Stimulated activated CD4-positive, alpha-beta T cell treated with anti-CD3 and anti-CD28 coated beads, TNF-alpha, amount 100 ng/mL, for 1 hour (primary cell): ENCODE measurements at places on chromosomes 12 and 14.

GRCh38 chr12:132021031-132021871, 71.5 kb downstream of the EP400 start:
- no peak for DNase-seq

DNA sequence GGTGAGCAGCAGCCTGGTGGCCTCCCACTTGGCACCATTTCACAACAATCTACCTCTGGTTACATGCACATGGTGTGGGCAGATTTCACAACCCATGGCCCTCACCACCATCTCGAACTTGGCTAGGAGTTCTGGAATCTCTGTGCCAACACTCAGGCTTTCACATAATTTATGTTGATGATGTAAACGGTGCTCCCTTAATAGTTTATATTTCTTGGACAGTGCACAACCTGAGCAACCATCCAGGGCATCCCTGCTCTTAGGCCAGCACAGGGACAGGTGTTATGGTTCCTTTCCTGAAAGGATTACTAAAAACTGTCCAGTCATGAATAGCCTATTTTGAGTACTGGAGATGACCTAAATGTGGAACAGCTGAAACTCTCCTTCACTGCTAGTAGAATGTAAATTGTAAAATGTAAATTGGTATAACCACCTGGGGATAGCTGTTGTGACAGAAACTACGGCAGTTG, 28.6 kb downstream of the ABCB9 start:
- DNase-seq, result no peak

- DNase-seq, result no peak
These were observed 172.7 kb upstream of the PARP11 start for GRCh38 chr12:4045786-4046494.

- no peak for DNase-seq
These were observed 72.5 kb upstream of the PARP11 start for GRCh38 chr12:3945671-3946070.

GRCh38 chr12:89122852-89123251, 229.4 kb downstream of the DUSP6 start:
- DNase-seq, result no peak

DNA sequence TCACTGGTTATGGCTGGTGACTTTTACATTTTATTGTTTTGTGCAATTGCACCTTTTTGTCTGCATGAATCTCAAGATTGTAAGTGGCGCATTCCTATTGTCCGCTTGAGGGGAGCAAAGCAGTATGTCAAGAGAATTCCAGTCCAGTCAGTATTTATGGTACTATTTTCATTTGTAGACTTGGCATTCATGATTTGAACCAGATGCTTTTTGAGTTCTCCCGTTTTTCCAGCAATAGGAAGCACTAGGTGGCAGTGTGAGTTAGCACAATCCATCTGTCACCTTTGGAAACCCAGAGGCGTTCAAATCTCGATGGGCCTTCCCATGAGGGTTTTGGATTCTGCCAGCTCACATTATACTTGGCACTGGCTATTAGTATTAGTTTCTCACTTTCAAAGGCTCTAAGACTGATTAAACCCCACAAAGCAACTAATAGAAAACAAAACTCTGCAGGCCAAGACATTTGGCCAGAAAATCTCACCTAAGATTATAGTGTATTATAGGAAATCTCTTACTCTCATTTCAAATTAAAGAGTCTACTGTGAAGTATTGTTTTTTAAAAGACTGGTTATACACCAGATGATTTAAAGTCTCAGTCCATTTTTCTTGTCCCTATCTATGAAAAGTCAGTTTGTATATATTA, 2.2 kb downstream of the DACT1 start:
- DNase-seq, result no peak

- no peak for DNase-seq
These were observed 107.9 kb downstream of the MYRFL start for GRCh38 chr12:69932676-69933552.

DNA sequence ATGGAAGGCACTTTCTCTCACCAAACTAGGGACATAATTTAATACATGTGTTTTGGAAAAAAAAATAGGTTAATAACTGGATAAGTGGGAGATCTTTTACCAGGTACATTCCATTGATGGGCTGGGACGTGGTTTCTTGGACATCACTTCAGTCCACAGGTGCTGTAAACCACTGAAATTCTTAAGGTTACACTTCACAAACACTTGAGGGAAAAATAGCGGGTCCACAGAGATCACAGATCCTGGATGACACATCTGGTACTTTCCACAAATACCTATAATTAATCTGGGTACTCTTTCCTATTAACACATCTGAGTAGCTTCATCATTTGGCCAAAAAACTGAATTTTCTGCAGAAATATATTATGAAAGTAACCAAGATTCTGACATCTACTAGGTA, 85.0 kb downstream of the POLR3B start:
- no peak for DNase-seq

GRCh38 chr14:81396113-81396512, 4.0 kb downstream of the STON2 start:
- no peak for DNase-seq

GRCh38 chr12:4486980-4487379, 41.4 kb upstream of the FGF6 start:
- no peak for DNase-seq

DNA sequence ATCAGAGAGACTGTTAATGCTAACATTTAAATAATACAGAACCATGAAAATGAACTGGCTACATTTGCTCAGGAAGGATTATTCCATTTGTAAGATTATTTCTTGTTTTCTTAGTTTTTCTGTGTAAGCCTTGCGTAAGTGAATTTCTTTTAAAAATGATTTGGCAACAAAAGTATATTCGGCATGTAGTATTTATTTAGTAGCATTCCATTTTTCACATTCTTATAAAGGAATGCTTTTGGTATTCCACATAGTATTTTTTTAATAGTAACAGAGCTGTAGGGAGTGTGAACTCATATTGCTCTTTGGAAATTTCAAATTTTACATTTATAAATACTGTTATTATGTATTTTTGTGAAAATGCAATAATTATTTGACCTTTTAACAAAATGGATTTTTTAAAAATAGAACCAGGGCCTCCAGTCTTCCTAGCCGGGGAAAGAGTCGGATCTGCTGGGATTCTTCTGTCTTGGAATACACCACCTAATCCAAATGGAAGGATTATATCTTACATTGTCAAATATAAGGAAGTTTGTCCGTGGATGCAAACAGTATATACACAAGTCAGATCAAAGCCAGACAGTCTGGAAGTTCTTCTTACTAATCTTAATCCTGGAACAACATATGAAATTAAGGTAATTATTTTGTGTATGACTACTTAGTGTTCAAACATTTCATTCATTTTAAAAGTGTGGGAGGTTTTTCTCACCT, 1.2 kb downstream of the PTPRQ start:
- DNase-seq, result no peak

DNA sequence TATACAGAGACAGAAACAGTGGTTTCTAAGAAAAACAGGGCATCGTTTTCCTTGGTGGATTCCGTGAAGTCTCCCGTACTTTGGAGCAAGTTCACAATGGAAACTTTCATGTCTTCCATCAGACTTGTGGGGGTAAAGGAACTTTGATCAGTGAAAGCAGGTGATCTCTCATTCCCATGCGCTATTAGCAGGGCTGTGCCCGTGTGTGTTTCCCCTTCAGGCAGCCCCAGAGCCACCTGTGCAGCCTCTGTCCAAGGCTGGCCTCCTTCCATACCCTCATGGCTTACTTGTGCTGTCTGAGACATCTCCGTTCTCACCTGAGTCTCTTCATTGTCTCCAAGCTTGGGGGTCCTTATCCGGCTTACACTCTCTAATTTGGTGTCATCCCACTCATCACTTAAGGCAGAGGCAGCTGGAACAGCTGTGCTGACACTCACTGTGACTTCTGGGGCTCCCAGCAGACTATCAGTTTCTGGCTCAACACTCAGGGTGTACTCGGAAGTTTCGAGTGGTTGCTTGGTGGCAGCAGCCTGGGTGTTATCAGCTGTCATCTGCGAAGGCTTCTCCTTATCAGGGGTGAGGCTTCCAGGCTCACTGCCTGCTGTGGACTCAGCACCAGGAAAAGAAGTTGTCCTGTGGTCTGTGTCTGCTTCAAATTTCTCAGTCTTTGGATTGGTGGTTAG, 13.8 kb downstream of the ARMH4 start:
- no peak for DNase-seq

DNA sequence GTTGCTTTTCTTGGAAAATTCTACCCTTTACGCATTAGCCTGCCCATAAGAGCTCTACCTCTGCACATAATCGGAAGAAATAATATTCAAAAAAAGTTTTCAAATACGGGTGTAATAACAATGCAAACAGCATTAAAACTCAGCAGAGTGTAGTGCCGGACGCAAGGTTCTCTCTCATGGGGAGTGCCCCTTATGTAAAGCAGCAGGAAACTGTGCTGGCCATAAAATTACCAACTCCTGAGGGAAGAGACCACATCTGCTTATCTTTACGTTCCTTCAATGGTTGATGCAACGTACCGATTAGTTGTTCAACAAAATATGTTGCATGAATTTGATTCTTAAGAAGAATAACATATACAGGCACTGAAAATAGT, 118.7 kb upstream of the TMCC3 start:
- DNase-seq, result no peak

- no peak for DNase-seq
These were observed 35.7 kb upstream of the HIF1A start for GRCh38 chr14:61659582-61659981.

DNA sequence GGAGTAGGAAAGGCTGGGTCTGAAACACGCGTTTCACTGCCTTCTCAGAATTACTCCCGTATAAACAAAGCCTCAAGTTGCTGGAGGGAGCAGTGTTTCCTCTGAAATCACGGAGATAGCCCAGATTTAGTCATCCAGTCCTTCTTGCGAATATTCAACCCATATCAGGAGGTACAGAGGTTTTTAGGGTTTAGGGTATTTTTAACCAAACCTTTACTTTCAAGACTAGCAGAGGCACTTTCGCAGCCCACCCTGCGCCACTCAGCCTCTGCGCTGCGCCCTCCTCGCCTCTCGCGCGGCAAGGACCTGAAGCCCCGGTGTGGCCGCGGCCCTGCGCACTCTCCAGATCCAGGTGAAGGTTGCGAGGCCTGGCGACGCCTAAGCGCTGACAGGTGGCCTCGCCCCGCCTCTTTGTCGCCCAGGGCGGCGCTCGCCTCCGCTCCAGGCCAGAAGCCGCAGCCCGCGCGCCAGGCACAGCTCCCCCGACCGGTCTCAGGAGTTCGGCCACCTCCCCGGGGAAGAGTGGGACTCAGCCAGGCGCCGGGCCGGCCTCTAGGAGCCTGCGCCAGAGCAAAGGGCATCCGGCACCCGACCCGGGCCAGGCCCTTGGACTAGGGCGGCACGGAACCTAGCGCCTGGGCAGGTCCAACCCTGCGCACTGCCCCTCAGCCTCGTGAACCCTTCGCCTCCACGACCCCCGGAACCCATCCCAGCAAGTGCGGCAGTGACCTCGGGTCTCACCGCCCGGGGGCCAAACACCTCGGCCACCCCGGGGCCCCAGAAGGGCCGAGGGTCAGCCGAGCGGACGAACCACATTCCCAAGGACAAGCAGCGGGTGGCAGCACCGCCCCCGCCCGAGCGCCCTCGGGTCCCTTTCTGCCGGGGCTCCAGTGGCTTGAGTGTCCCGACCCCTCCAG, 1.8 kb upstream of the SAMD4A start:
- DNase-seq, result no peak

- DNase-seq, result no peak
These were observed 118.4 kb upstream of the EVL start for GRCh38 chr14:99946652-99947489.

DNA sequence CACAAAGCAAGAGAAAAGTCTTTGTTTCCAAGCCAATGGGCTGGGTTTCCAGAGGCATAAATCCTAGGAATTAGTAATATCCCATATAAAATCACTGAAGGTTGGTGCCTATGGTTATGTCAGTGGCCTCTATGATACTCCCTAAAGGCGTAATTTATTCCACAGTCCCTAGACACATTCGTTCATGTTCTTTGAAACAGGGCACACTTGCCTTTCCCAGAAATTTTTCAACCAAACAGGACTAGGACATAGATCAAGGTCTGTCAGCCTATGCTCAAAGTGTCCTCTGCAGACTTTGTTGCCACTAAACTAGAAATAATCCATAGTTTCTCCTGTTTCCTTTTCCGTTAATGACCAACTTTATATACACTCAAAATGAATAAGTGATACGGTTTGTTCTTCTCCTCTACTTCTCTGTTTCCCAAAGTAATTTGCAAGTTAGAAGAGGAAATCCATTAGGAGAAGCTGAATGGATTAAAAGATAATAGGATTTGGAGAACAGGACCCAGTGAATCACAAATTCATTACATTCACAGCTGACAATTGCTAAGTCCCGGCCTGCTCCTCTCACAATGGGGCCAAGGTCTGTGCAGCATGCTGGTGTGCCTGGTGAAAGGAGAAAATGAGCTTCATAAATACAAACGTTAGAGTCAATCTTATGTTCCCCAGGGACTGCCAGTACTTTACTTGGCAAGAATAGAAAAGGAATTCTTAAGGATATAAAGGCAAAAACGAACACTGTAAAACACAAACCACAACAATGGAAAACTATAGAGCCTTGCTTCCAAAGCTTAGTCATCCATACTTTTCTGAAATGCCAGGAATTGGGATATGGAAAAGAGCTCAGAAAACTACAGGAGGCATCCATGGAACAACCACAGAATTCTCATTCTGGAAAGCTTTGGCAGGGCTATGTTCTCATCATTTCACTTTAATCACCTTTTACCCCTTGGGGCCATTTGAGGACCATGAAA, 966.2 kb downstream of the NRXN3 start:
- DNase-seq, result no peak

DNA sequence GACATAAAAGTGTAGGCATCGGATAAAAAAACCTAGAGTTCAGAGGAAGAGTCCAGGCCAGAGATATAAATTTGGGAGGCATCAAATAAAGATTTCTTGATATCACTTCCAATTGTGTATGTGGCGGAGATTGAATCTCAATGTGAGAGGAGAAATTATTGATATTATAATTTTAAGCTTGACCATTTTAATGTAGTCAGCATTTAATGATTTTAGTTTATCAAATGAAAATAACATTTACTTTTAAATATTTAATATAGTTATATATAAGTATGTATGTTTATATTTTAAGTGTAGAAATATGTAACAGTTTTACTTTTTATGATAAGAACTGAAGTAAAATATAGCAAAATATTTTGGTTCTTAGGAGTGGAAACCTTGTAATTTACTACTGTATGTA, 48.7 kb downstream of the WASHC4 start:
- no peak for DNase-seq

DNA sequence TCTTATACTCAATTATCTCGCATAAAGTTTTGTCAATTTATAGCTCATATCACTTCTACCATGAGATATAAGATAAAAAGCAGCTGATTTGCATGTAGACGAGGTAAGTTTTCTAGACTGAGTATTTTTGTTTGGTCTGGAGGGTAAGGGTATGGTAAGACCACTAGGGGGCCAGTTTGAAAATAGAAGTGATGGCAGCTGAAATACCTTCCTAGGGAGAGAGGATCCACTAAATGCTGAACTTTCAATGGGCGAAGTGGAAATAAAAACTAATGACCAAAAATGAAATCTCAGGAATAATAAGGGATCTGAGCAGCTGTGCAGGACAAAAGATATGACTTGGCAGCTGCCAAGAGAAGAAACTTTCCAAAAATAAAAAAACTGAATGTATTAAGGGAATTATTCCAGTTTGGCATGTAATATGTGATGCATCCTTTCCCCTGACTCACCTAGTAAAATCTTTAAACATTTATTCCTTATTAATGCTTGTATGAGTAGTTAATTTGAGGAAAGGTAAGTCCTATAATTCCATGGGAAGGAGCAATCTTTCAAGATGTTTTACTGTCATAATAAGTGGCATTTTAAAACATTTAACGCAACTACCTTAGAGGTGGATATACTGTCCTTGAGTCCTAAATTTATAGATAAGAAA, 754.5 kb downstream of the C12orf50 start:
- no peak for DNase-seq
